Activated gamma-delta T cell (primary cell): ENCODE measurements at places on chromosomes 1 and 21.

DNA sequence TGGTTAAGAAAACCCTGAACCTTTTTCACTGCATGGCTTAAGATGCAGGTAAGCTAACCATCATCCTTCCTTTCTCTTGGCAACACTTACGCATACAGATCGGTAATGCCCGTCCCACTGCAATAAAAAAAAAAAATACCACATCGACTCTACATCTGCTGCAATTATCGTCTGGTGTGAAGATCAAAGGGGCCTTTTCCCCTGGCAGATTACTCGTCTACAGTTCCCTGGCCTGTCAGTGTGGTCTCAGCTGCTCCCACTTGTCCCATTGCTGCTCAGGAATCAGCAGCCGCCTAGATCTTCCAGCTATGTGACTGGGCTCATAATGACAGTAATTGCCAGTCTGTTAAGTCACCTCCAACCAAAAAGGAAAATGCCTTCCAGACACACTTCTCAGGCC lies 133.1 kb downstream of the SETD4 start:
- DNase-seq: no peak

- no peak for DNase-seq
Observed at GRCh38 chr1:61142726-61143500, 60.6 kb downstream of the NFIA start.

DNA sequence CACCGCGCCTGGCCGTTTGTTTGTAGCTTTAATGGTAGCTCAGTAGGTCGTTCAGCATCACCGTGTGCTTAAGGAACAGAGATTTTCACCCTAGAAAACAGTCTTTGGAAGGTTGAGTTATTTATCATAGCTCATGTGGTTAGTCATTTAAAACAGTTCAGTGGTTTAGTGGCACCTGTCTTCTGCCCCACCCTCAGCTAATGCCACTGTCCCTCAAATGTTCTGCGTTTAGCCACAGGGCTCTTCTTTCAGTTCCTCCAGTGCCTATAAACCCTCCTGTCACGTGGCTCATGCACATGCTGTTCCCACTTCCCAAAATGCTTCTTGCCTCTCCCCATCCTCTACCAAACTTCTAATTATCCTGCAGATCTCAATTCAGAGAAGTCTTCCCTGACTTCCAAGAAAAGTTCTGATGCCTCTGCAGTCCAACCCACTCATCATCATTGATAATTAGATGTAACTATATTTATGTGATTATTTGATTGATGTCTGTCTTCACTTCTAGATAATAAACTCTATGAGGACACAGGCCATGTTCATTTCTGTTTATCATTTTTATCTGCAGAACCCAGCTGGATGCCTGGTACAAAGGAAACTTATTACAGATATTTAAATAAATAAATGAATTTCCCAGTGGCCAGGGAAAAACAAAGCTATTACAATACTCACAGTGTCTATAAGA lies 14.4 kb upstream of the DIPK1A start:
- no peak for DNase-seq

DNA sequence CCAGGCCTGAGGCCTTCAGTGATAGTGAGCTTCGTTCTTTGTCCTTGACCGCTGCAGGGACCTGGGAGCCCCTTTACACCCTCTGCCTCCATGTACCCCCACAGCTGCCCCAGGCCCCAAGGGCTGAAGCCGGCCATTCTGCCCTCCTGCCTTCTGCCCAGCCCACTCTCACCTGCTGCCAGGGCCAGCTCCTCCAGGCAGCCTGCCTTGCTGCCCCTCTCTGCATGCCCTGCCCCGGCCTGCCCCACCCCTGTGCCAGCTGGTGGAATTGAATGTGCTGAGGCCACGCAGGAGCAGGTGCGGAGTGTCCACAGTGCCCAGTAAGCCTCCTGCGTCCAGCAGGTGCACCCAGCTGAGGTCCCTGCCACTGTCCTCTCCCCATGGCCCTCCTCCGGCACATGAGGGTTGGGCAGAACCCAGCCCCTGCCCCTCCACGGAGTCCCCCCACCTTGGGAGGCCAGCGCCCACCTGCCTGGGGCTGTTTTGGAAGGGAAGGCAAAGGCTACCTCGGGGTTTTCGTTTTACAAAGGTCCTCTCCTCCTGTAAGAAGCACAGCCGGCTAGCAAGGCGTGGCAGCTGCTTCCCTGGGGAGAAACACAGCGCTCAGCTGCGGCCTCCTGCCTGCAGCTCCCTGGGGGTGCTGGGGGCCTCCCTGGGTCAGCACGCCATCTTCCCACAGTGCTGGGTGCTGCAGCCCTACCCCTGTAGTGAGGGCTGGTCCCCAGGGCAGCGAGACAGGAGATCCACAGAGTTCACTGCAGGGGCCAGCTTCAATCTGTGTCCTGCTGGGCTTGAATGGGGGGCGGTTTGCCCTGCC lies 21.0 kb downstream of the MMEL1 start:
- no peak for DNase-seq

GRCh38 chr1:207814469-207814868 lies 62.6 kb downstream of the CD46 start:
- DNase-seq: no peak

GRCh38 chr1:10862743-10863335 lies 66.4 kb upstream of the CASZ1 start:
- DNase-seq: no peak

GRCh38 chr1:54047384-54048305 lies 5.4 kb downstream of the TMEM59 start:
- no peak for DNase-seq

DNA sequence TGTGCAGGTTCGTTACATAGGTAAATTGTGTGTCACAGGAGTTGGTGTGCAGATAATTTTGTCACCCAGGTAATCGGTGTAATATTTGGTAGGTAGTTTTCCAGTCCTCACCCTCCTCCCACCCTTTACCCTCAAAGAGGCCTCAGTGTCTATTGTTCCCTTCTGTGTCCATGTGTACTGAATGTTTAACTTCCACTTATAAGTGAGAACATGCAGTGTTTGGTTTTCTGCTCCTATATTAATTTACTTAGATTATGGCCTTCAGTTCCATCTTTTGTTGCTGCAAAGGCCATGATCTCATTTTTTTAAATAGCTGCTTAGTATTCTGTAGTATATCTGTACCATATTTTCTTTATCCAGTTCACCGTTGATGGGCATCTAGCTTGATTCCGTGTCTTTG lies 87.3 kb downstream of the RPS6KC1 start:
- DNase-seq: no peak

GRCh38 chr1:93768380-93768863 lies 86.8 kb upstream of the BCAR3 start:
- no peak for DNase-seq

DNA sequence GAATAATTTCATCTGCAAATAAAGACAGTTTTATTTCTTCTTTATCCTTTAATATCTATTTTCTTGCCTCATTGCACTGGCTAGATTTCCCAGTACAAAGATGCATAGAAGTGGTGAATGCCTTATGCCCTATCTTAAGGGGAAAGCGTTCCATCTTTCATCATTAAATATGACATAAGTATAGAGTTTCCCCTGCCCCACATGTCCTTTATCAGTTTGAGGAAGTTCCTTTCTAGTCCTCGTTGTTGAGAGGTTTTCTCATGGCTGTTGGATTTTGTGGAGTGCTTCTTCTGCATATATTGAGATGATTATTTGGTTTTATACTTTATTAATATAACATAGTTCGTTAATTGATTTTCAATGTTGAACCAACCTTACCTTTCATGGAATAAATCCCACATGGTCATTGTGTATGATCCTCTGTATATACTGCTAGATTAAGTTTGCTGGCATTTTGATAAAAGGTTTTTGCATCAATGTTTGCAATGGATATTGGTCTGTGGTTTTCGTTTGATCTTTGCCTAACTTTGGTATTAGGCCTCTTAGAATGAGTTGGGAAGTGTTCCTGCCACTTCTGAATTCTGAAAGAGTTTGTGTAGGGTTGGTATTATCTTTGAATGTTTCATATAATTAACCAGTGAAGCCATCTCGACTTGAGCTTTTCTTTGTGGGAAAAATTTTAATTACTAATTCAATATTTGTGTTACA lies 15.6 kb downstream of the PRKACB start:
- DNase-seq: no peak

- no peak for DNase-seq
Observed at GRCh38 chr1:69504730-69505252, 62.9 kb upstream of the LRRC7 start.
